ENCODE measurements at places on chromosomes 3 and 15.

DNA sequence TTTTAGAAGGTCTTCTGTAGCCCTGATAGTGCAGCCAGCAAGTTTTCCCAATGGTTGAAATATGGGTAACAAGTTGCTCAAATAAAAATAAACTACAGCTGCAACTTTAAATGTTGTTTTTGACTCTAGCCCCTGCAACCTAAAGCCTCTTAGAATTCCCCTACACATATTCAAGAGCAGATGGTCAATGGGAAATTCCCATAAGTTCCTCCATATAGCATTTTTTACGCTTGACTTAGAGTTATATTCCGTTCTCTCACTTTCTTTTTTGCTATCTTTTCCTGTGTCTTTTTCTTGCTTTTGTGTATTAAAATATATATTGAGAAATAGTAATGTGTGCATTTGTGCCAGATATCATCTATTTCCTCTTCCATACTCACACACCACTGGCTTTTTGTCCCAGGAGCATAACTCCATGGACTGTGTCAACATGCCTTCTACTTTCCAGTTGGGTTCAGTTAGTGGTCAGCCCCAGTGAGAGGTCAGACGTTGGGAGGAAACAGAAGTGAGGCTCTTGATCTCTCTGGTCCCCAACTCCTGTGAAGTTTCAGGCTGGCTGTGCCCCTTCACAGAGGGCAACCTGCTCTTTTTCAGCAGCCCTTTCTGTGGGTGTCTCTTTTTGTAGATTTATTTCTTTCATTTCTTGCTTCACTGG, 63.3 kb upstream of the TP63 start:
- DNase-seq: no peak

DNA sequence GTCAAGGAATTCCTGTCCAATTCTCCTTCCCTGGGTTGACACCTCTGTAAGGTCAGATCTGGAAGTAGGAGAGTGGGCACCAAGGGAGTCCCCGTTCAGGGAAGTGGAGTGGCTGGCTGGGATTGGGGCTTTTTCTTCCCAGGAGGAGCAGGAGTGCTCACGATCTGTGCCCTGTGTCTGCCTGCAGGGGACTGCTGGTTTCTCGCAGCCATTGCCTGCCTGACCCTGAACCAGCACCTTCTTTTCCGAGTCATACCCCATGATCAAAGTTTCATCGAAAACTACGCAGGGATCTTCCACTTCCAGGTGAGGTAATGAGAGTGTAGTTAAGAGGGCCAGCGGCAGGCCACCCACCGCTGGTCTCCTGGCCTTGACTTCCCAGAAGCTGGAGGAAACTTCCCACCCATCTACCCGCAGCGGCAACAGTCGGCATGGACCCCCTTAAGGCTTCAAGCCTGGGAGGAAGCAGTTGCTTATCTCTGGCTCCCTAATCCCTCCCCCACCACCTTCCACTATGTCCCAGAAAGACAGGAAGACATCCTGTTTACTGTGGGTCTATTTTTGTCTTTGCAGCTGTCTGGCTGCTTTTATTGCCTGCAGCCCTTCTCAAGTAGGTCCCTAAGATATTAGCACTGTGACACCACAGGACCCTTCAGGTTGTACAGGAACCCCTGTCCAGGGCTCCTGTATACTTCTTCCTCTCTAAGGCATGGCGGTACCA, 26.8 kb downstream of the CAPN3 start:
- DNase-seq: no peak

- DNase-seq: no peak
Measured at GRCh38 chr15:80180986-80181385, 28.2 kb downstream of the FAH start.

DNA sequence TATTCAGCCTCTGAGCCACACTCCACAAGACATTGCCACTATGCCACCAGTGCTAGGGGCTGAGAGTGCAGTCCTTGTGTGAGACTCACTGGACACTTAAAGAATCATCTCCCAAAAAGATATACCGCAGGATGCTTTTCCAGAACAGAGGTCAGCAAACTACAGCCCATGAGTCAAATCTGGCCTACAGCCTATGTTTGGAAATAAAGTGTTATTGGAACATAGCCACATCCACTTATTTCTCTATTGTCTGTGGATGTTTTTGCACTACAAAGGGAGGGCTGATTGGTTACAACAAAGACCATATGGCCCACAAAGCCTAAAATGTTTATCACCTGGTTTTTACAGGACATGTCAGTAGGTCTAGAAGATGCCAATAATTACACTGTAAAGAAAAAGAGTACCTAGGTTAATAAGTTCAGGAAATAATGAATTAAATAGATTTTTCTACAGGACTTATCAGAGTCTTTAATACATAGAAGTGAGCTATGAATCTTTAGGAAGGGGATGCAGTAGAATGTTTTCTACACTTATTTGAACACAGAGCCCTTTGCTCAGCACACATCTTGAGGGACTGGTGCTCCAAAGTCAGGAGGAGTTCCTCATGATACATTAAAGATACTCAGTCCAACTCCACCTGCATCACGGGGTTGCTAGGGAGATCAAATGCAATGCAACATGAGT, 26.3 kb downstream of the SRGAP3 start:
- DNase-seq: no peak

- no peak for DNase-seq
Measured at GRCh38 chr3:31275038-31275572, 257.6 kb upstream of the STT3B start.

DNA sequence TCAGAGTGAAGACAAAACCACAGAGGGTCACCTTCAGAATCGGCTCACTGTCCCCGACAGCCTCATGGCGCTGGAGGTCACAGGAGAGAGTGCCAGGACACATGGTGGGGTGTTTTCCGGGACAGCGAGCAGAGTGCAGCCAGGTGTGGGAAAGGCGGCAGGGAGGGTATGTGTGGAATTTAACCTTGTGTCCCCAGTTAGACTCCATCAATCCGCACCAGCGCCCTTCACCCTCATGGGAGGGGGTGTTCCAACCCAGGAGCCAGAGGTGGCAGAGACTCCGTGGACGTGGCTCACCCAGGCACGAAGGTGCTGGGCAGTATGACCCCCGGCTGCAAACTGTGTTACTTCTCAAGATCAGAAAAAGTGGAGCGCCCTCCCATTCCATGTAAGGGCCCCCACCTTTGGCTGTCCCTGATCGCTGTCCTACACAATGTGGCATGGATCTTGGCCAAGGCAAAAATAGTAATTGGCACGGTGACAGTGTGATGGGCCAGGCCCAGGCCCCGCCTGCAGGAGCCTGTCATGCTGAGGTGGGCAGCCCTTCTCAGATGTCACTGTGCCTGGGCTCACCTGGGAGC, 190.3 kb downstream of the XXYLT1 start:
- peak; percentile 70 for DNase-seq

DNA sequence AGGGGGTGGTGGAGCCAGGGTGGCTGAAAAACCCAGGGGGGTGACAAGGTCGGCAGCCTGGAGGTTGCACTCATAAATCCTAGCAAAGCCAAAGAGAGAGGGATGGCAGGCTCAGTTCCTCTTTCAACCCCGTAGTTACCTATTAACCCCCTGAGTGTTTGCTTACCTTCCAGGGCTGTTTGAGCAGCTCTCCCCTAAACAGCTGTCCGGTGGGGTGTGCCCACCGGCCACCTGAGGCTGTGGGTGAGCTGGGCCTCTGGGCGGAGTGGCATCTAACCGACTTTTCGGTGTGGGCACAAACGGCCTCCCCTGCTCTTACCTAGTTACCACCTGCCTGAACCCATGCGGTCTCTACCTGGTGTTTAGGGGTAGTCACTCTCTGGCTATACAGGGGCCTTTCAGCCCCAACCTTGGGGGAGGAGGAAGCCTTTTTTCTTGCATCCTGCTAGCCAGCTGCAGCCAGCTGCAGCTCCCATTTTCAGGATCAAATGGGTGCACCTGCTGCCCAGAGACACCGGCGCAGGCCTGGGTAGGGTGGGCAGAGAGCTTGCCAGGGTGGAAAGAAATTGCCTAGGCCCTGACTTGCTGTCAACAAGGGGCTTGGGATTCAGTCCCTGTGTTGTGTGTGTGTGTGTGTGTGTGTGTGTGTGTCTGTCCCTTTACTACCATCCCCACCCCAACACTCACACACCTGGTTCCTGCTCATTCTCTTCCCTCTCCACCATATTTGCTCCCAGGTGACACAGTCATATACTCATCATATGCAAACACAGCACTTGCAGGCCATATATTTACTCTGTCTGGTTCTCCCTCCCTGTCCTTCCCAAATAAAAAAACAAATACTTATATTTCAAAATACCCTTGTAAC, 3.7 kb downstream of the DLL4 start:
- no peak for DNase-seq

- DNase-seq: no peak
Measured at GRCh38 chr3:112486811-112487505, 12.3 kb downstream of the BTLA start.

DNA sequence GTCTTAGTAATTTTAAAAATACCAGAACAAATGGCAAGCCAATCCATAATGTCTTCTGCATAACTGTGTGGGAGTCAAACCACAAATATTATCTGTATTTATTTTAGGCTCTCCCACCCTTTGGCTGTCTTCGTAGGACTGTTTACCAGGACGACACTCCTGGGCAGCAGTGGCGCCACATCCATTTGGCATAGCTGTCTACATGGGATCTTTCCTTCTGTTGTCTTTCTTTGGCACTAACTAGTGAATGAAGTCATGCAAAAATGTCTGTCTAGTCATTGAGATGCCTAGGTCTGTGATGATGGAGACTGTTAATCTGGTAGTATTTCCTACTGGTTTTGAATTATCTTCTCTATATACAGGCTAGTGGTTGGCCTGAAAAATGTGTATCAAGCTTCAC, 54.0 kb upstream of the CHMP2B start:
- no peak for DNase-seq

GRCh38 chr3:55923207-55923606, 436.1 kb upstream of the WNT5A start:
- no peak for DNase-seq

GRCh38 chr3:133573629-133574194, at the start of gene CDV3:
TSS of gene CDV3 (plus strand) at chr3:133573686. CDS start at chr3:133574045, 359 bp downstream.
- no peak for DNase-seq

- DNase-seq: no peak
Measured at GRCh38 chr3:23808525-23808924, 2.8 kb downstream of the UBE2E1 start.

DNA sequence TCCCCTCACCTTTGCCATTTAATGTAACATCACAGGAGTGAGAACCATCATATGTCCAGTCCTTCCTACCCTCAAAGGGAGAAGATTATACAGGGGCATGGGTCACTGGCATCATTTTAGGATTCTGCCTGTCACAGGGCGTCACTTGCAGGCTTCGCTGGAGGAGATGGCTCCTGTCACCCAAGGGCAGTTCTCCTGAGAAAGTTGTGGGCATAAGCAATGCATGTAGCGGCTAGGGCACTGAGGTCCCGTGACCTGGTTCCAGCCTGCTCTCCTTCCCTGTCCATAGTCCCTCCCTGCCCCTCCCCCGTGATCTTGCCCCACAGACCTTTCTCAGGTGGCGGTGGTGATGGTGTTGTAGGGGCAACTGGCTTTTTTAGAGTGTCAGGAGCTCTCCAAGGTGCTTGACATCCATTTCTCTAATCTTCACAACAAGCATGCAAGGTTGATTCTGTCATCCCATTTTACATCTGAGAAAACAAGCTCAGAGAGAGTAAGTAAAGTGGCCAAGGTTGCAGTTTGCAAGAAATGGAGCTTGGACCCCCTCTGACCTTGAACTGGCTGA, 241.5 kb upstream of the CTDSPL start:
- DNase-seq: no peak

DNA sequence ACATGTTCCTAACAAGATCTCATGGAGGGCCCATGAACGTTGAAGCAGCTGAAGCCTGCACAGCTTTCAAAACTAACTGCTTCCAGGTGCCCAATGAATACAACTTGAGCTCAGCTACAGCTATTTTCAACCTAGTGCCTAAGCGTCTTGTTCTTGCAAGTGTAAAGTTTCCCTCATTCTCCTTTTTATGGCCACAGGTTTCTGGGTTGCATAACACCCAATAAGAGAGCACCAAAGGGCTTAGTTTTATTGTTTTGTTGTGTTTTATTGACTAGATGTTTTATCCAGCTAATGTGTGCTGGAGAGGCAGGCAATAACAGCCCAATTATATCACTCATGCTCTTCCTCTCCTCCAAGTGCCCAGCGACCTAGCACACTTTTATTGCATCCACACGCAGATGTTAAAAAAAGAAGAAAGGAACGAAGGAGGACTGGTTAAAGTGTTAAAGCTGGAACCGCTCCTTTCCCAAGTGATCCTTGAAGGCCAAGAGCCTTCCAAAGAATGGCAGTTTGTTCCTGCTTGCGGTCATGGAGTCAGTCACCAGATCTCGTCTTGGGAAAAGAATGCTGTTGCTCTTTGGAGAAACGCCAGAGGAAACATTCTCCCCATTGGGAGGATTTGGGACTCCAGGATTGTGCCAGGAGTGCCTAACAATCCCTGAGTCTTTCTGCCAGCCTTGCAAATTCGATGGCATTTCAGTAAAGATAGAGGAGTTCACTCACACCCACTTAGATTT, 156.9 kb downstream of the MEX3B start:
- DNase-seq: no peak

- DNase-seq: no peak
Measured at GRCh38 chr3:144270100-144270499, 298.5 kb downstream of the DIPK2A start.

- no peak for DNase-seq
Measured at GRCh38 chr3:115581362-115582135, 41.8 kb upstream of the GAP43 start.

DNA sequence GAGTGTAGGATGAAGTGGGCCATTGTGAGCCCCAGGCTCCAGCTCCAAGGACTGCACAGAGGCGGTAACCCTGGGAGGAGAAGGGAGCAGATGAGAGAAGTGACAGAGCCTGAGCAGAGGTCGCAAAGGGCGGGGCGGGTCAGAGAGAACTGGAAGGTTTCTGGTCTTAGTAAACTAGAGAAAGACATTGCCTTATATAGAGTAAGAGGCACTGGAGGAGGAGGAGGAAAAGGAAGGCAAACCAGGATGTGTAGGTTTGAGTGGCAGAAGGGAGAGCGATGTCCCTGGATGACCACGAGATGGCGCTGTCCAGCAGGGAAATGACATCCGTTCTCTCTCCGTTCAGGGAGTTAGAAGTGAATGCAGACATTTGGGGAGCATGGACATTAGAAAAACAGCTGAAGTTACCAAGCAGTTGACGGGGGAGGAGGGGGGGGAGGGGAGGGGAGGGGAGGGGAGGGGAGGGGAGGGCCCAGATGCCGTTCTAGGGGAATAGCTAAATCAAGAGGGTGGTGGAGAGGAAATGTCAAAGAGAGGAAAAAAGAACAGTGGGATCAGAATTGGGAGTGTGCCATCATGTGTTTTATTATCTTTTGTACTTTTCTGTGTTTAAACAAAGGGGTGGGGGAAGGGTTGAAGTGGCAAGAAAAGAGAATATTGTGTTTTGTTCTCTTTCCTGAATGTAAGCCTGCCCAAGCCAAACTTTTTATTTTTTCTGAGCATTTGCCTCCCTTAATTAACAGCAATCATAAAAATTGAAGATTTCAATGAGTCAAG, 48.8 kb downstream of the STARD5 start:
- peak; percentile 91 for DNase-seq
